Activated CD8-positive, alpha-beta memory T cell treated with anti-CD3 and anti-CD28 coated beads, Interleukin-2, amount 10 ng/mL, durations not matched to agents 7 days and 5 days (primary cell): ENCODE measurements at places on chromosomes 2 and 18.

DNA sequence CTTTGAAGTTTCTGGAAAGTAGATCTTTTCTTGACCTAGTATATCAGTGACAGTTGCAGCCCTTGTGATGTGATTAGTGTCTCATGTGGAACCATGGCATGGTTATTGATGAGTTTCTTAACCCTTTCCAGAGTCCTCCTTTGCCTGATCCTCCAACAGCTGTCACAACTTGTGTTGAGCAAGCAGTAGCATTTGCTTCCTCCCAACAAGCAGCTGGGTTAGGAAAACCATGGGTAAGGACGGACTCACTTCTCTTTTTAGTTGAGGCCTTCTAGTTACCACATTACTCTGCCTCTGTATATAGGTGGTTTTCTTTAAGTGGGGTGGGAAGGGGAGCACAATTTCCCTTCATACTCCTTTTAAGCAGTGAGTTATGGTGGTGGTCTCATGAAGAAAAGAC is 96.3 kb downstream of the XRCC5 start:
- no peak for DNase-seq

GRCh38 chr2:121627525-121628050 is 21.7 kb downstream of the CLASP1 start:
- DNase-seq: no peak

DNA sequence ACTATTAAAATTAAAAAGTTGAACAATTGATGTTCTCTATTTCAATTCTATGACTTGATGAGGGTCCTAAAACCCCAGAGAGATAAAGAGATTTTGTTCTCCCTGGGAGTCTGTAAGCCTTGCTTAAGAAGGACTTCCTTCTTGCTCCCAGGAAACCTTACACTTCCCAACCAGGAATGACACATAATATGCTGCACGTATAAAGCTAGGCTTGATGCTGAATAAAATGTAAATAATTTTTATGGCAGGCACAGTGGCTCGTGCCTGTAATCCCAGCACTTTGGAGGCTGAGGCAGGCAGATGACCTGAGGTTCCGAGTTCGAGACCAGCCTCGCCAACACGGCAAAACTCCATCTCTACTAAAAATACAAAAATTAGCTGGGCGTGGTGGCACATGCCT is 27.8 kb downstream of the SPIRE1 start:
- DNase-seq: no peak

DNA sequence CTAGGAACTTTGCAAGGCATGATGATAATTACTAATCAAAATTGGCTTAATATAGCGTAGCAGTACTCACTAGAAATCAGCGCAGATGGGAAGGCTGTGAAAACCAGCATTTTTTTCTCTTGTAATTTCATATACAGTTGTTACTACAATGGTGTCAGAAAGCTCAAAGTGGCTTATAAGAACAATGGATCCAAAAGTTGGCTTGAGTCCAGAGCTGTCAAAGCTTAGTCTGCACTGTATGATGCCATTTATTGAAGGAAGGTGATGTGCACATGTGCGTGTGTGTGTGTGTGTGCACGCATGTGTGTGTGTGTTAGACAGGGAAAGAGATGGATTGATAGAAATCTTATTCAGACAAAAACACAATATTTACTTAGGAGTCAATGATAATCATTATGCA is 341.3 kb downstream of the TGIF1 start:
- DNase-seq: no peak

DNA sequence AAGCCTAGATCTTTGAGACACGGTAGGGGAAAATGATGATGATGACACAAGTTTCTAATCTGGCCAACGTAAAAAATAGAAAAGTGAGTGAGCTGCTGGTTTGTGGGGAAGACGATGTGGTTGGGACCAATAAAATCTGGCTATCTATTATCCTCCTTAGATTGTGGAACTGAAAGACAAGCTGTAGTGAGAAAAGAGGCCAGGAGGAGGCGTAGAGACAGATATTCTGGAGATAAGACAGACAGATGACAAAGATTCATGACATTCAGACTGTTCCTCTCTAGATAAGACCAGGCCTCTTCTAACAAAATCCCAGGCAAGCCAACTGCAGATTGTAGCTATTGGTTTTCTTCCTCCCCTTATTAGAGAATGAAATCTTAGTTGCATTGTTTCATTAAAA is 376.3 kb upstream of the UBE2E3 start:
- no peak for DNase-seq

- no peak for DNase-seq
Observed at GRCh38 chr2:84686783-84687476, 170.6 kb downstream of the DNAH6 start.

DNA sequence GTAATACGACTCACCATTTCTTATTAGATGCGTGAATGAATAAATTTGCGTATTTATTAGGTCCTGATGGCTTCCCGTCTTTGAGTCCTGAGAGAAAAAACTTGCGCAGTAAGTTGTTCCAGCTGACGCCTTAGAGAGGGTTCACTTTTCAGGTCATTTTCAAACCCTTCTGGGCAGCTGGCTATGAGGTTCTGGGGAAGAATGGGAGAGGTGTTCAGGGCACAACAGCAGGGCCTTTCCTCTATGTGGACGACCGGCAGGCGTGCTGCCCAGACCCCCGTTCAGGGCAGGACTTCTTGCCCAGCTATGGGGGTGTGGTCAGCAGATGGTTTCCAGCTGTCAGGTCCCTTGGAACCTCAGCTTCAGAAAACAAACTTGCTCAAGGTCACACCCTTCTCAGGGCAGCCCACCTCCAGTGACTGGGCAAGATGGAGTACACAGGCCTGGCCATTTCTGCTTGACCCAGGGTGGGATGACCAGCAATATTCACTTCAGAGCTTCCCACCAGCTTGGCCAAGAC is 61.1 kb upstream of the TNP1 start:
- DNase-seq: no peak
